NCI-H2171 treated with DMSO at 0.1 percent for 48 hours (cell line): ENCODE measurements at places on chromosomes 2 and 18.

GRCh38 chr18:26502823-26503222 is 45.5 kb downstream of the KCTD1 start:
- no peak for DNase-seq

DNA sequence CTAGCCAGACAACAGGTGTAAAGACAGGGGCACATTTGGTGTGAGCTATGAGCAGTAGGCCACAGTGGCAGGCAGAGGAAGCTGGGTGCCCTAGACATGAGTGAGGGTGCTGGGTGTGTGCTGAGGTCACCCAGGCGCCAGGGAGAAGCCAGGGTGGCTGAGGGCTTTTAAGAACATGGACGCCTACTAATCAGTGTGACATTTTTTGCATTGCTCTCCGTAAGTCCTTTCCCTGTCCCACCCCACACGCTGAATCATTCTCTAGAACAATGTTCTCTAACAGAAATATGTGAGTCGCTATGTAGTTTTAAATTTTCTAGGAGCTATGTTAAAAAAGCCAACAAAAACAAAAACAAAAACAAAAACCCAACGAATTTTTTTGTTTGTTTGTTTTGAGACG is 204.5 kb upstream of the REV1 start:
- no peak for DNase-seq

DNA sequence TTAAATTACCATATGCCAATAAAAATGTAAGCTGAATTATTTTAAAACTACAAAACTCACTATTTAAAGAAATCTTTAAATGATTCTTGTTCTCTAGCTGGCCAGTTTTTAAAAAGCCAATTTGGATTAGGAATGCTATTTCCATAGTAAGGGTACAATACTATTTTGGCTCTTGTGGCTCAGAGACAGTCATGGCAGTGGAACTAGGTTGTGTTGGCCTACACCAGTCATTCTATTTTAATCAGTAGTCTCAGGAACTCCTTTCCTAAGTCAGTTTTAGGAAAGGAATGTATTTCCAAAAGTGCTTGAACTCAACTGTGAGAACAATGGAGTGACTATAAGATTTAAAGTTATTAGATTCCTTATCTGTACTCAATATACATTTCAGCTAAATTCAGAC is 5.9 kb downstream of the BOLL start:
- DNase-seq = no peak

DNA sequence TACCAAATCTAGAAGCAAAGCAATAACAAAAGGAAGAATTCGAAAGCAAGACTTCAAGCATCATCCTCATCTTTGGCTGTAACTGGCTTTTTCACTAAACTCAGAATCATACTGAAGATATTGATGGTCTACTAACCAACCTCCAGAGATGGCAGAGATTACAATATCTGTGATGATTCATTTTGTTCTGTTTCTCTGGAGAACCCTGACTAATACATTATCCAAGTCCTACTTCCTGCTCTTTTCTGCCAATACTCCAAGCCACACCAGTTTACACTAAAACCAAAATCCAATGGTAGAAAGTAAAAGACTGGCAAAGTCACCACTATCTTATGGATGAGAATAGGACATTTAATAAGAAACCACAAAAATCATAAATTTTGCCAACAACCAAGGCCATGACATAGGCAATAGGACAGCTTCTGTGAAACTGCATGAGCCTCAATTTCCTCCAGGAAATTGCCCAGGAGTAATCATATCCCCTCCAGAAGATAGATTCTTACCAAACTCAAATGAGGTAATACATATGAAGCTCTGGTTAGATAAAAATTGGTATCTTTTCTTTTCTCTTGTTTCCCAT is 159.8 kb downstream of the METTL4 start:
- DNase-seq = no peak

DNA sequence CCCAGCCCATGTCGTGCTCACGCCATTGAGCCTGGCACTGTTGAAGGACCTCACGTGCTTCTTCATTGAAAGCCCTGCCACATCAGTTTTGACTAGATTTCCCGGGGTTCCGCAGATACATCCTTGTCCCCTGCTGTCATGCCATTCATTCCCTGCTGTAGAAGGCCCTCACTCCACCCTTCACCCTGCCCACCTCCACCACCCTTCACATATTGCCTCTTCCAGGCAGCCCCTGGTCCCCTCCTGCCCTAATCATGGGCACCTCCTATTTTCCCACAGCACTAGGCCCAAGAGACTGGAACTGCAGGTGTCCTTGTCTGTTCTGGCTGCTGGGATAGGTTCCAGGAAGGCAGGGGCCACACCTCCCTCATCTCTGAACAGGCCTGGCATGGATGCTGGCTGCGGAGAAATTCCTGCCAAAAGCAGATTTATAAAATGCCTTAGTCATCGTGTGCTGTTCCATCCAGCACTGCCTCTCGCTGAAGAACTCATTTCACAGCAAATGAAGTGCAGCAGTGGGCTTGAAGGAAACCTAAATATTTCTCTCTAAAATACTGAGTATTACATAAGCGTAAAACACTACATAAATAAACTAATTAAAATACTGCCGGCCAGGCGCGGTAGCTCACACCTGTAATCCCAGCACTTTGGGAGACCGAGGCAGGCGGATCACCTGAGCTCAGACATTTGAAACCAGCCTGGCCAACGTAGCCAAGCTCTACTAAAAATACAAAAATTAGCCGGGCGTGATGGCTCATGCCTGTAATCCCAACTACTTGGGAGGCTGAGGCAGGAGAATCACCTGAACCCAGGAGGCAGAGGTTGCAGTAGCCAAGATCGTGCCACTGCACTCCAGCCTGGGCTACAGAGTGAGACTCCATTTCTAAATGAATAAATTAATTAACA is 38.4 kb downstream of the EIF4E2 start:
- no peak for DNase-seq

DNA sequence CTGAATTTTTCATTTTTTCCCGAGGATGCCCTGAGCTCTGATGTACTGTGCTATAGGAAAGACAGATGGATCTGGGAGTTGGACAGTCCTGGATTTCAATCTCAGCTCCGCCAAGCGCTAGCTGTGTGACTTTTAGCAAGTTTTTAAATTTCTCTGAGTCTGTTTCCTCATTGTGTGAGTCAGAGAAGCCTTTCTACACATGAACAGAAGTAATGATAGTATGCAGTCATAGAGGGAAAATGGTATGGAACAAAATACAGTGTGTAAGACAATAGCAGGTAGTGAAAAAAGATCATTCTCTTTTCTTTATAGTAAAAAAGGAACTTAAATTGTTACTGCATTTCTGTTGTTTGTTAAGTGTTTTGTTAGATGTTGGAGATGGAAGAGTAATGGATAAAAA is 52.4 kb upstream of the PPM1B start:
- DNase-seq = no peak

DNA sequence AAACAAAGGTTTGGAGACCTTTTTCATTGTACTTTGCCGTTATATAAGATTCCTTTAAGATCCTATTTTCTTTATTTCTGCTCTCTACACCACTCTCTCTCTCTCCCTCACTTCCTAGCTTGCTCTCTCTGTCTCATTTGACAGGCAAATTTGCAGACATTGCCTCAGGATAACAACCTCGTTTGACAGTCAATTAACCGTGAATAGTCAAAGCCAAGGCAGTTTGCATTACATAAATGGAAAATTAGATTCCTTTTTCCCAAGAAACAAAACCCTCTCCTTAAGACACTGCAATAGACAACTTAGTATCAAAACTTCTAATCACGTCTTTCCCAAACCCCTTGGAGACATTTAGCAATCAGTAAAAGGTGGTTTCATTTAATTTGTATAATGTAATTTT is 7.4 kb downstream of the SKOR2 start:
- no peak for DNase-seq

GRCh38 chr2:58620093-58620492 is 379.0 kb upstream of the FANCL start:
- DNase-seq = no peak

- DNase-seq = no peak
These were observed 98.6 kb upstream of the ZNF397 start for GRCh38 chr18:35142275-35142615.

DNA sequence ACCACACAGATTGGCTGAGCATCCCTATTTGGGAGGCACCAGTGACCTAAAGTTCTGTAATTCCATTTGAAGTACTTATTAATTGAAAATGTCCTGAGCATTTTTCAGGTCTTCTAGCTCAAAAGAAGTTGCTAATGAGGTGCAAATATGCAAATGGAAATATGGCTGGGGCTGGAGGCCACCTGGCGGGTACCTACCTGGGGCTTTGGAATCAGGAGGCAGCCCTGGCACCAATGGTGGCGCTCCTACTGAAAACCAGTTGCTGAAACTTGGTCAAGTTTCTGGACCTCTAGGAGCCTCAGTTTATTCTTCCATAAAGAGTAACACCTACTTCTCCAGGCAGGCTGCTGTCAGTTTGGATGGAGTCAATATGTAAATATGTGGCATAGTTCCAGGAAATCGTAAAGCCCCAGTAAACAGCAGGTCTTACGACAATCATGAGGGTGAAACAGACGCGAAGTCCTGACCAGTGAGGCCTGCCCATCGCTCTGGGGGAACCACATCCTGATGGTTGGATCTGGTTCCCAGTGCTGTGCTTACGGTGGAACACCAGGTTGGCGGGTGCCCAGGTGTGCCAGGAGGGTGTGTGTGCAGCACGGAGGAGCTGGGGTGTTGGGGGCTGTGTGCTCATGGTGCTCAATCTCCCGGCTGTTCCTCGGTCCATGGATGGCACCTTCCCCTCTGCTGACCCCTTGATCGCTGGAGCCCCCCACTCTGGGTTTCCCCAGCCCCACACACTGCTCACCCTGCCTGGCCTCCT is 186.1 kb downstream of the TWIST2 start:
- DNase-seq = no peak

- DNase-seq = no peak
These were observed 108.7 kb downstream of the FEZ2 start for GRCh38 chr2:36489281-36489680.

DNA sequence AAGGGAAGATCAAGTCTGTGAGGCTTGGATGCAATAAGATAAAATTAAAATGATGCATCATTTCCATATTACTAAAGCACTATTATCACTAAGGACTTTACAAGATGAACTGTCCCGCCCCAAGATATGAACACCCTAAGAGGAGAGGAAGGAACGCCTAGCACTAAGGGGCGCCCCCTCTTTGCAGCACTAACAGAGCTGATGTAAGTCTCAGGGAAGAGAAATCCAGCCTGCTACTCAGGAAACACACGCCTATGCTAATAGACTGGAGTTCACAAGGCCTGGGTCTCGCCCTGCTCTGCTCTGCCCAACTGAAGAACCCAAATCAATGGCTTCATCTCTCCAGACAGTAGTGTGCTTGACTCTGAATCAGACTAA is 6.1 kb downstream of the INO80C start:
- no peak for DNase-seq

DNA sequence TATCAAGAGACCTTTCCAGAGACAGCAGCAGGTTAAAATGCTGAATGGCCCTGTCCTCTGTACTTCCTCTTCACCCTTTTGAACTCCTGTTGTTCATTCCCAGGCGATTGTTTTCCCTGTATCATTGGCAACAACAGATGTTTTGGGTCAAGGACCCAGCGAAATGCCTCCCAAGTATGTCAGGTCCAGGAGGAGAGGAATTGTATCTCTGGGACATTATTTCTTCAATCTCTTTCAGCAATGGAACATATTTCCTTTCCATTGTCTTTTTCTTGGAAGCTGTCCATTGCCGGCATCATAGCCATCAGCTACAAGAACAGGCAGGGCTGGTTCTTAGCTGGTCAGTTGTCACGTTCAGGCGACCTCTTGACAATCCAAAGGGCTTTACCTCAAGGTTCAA is 76.2 kb downstream of the NRP2 start:
- DNase-seq = no peak

- DNase-seq = no peak
These were observed 157.5 kb upstream of the ID2 start for GRCh38 chr2:8524388-8524787.

GRCh38 chr2:151091583-151091982 is 170.1 kb downstream of the RBM43 start:
- no peak for DNase-seq

DNA sequence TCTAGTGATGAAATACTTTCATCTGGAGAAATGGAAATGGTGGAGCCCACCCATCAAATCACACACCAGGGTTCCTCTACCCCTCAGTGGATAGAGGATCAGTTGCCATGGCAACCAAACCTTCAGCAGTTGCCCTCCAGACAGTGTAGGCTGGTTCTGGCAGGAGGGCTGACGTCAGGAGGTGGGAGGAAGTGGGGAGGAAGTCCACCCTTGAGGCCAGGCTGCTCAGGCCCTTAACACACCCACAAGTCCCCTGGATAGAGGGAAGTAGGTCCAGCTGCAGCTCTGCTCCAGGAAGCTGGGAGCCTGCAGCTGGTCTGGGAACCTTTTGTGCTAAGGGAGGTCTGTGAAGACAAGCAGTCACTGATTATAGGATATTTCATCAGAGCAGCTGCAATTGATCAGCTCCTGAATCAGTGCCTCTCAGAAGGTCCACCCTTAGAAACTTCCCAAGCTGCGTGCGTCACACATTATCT is 186.6 kb downstream of the MTX2 start:
- DNase-seq = no peak

GRCh38 chr2:124485659-124486058 is 460.6 kb downstream of the CNTNAP5 start:
- DNase-seq = no peak

DNA sequence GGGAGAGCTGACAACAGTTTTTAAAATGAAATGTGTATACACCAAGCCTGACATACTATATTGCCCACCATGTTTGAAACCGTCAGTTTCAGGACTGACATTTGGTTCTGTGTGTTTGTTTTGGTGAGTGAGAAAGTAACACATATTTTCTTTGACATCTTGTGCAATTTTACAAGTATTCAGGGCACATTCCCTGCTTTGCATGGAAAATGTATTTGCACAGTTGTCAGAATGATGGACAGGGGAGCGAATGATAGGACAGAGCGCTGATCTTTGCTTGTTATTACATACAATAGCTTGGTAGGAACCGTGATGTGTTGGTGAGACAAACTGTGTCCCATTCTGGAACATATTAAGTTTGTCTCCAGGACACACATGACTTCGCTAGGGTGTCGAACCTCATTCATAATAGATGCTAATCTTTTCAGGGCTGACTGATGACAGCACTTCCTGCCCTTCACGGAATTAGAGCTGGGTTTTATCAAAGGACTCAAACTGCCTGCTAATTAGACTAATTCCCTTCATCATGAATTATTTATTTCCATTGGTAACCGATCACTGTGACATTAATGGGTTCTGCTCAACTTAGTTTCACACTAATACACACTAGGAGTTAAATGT is 158.5 kb downstream of the CDCA7 start:
- no peak for DNase-seq

GRCh38 chr2:68925295-68925896 is 27.3 kb downstream of the GKN2 start:
- DNase-seq = peak; percentile 41
